Tibial nerve (tissue), 4 donors: ENCODE measurements at places on chromosomes 7 and 10. TPM values are rescaled to one million over a fixed set of nuclear protein-coding genes. Genes with fewer than 3 reads are reported as not detected.

DNA sequence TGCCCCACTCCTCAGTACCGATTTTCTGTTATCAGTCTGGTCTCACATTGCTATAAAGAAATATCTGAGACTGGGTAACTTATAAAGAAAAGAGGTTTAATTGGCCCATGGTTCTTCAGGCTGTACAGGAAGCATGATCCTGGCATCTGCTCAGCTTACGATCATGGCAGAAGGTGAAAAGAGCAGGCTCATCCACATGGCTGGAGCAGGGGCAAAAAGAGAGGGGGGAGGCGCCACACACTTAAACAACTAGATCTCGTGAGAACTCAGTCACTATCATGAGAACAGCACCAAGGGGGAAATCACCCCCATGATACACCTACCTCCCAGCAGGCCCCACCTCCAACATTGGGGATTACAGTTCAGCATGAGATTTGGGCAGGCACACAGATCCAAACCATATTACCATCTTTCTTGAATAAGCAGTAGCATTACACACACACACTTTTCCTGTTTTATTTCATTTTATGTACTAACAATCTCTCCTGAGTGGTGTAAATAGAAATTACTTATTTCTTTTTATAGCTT is 53.3 kb downstream of the TRIM24 start:
- DNase-seq = no peak

Gene HDAC9
- total RNA-seq = 48.4 TPM

Gene AGR3
- not detected for total RNA-seq

DNA sequence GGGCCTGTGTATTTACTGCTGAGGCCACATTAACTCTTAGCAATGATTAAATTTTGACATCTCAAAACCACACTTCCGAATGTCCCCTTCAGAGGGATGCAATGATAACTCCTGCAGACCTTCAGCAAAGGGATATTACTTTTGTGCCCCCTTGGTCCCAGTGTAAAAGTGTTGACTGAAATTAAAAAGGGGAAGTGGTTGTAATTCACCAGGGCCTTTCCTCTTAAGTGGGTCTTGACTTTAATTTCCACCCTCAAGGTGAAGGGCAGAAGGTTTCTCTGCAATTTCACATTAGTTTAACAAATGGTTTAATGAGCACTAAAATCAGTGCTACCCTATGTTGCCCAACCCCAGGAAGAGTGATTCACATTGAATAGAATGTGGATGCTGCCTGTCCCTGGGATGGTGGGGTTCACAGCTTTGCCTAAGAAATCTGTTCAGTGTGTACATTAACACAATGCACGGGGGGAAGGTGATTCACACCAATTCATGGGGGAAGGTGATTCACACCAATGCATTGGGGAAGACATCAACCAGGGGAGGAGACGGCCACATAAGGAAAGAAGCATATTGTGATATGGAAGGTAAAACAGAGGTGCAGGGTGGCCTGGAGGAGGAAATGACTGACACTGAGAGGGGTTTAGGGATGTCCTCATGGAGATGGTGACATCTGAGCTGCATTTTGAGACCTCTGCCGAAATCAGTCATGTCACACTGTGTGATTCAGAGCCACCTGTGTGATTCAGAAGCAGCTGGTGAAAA is 19.4 kb upstream of the TNS3 start:
- no peak for DNase-seq
